Activated CD4-positive, alpha-beta T cell treated with anti-CD3 and anti-CD28 coated beads, Interleukin-2, Interleukin-4, amounts not matched to agents 100 ng/mL and 50 ng/mL, durations not matched to agents 16 hours and 8 hours (primary cell): ENCODE measurements at places on chromosomes 7 and 10.
A peak's percentile ranks its signal among the peaks of the same experiment; 100 is the strongest.

GRCh38 chr10:102285133-102285532, 39.8 kb downstream of the GBF1 start:
- peak; percentile 35 for DNase-seq

DNA sequence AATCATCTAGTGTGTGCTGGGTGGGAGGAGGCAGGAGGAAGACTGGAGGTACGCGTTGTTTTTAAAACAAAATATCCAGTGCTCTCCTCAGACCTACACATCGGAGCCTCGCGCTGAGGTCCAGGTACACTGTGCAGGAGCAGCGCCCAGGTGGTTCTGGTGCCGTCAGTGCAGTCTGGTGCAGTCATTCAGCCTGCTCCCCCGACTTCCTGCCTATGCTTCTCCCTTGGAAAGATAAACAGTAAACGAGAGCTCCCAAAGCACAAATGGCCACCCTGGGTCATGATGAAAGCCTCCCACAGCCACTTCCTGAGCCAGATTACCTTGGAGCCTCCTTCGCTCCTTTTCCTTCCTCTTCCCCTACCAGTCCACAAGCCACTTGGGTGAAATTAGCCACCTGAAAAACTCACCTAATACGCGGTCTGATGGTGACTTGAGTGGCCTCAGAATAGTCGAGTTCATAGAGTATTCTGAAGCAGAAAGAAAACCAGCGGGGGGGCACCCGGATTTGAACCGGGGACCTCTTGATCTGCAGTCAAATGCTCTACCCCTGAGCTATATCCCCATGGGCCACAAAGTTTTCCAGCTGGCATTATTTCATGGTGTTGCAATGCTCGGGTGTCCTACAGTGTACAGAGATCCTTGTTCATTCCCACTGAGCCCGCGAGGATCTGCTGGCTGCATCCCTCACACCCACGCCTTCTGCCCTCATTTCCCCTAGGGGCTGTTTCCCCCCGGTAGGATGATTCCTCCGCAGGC, 82.5 kb downstream of the ZNF467 start:
- DNase-seq, result peak; percentile 40

DNA sequence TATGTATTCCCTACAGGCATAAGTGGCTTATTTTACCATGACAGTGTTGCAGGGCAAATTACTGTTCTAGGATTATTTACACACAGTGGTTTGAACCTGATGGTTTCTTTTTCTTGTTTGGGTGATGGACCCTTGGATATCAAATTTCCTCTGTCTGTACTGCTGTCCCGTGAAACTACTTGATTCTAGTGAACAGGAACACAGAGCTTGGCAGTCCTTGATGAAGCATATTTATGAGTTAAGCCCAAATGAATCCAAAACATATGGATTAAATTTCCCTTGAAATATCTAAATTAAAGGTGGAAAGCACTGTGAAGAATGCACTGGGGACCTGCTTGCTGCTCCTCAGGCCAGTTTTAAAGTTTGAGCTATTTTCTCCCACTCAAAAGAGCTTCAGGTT, 635.3 kb downstream of the INHBA start:
- DNase-seq, result no peak

GRCh38 chr10:30834153-30834552, 197.5 kb downstream of the ZNF438 start:
- no peak for DNase-seq

DNA sequence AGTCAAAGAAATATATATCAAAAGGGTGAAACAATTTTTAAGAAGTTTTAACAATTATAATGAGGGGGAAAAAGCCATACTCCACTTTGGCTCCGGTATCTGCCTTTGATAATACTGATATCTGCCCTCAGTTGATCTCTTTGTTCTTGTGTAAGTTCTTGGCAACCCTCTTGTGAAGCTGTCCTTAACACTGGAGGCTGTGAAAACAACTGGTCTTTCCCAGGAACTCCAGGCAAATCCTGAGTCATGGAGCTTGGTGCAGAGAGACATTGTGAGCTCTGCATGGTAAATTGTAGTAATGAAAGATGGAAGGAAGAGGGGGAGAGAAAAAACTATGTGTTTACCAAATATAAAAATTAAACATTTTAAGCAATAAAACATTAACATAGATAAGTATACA, 11.9 kb upstream of the ERVW-1 start:
- DNase-seq, result no peak

DNA sequence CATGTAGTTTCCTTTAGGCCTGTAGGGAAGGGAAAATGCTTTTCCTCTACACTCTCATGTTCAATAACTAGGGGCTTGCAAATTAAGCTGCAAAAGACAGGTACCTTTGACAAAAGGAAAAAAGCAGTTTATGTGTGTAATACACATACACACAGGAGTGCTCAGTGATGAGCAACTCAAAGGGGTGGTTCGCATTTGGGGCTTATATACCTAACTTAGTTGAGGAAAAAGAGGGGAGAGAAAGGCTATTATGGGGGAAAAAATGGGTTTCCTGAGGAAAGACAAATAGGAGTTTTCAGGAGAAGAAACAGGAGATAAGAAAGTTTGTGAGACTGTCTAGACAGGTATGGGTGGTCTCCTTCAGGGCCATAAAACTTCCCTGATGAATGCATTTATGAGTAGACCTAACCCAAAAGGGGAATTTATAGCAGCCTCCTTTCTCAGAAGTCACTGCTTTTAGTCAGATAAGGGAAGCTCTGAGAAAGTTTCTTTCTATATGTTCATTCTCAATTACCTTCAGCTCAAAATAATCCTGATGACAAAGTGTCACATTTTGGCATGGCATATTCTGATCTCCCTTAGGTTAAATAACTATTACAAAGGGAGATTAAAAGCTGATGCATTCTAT, 55.2 kb upstream of the EZH2 start:
- DNase-seq, result peak; percentile 53

DNA sequence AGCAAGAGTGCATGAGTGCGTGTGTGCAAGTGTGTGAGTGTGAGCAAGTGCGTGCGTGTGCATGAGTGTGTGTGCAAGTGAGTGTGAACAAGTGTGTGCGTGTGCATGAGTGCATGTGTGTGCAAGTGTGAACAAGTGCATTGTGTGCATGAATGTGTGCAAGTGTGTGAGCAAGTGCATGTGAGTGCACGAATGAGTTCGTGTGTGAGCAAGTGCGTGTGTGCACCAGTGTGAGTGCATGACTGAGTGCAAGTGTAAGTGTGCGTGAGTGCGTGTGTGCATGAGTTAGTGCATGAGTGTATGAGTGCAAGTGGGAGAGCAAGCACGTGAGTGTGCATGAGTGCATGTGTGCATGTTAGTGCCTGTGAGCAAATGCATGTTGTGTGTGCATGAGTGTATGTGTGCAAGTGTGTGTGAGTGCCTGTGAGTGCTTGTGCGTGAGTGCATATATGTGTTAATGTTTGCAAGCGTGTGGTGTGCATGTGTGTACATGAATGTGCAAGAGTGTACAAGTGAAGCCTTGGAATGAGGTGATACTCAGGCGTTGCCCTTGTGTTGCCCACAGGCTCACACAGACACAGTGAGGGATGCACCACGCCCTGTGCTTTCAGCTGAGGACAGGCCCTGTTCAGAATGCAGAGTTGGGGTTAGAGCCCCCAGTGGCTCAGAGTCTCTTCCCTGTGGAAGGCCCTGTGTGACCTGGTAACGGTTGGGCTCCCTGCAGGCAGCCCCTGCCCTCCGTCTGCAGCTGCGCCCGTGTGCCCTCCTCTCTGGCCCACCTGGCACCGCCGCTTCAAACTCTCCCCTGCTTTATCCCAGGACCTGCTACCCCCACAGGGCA, 97.1 kb downstream of the NKX6-2 start:
- DNase-seq, result no peak

- DNase-seq, result no peak
These were observed 252.1 kb upstream of the KMT2E start for GRCh38 chr7:104761892-104762291.

- no peak for DNase-seq
These were observed 62.0 kb upstream of the EGFR start for GRCh38 chr7:54956865-54957264.

DNA sequence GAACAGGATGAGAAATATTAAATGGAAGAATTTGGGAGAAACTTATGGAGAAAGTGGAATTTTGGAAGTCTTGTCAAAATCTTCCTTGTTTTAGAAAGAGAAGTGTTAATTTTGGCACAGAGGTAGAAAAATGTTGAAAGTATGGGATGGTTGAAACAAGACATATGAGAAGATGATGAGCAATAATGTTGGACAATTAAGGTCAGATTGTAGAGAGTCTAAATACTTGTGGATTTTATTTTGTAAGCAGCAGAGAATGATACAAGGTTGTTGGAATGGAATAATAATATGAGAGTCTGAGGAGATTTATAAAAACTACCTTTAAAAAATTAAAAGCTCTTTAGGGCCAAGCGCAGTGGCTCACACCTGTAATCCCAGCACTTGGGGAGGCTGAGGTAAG, 34.6 kb downstream of the PHTF2 start:
- DNase-seq, result no peak

GRCh38 chr10:124300735-124301134, 118.0 kb downstream of the OAT start:
- no peak for DNase-seq

- peak; percentile 93 for DNase-seq
These were observed 228.2 kb downstream of the PTEN start for GRCh38 chr10:88091490-88092061.

DNA sequence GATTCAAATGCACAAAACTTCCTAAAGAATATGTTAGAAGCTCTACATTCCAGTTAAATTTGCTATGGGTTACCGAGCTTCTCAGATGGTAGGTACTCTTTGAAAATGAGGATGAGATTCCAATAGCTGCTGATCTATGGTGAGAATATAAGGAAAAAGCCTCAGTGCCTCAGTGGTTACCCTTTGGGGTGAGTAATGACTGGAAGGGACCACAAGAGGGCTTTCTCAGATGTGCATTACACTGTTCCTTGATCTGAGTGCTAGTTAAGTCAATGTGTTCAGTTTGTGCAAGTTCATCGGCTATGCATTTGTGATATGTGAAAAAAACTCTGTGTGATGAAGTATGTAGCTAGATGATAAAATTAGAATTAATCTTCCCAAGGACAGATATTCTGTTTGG, 3.5 kb downstream of the NRCAM start:
- DNase-seq, result peak; percentile 23

GRCh38 chr7:66758950-66759628, 18.6 kb downstream of the RABGEF1 start:
- DNase-seq, result peak; percentile 70

GRCh38 chr10:50395851-50396250, 144.5 kb upstream of the ASAH2 start:
- no peak for DNase-seq

GRCh38 chr10:80077869-80078447, 507 bp upstream of the TMEM254 start:
- DNase-seq, result no peak

DNA sequence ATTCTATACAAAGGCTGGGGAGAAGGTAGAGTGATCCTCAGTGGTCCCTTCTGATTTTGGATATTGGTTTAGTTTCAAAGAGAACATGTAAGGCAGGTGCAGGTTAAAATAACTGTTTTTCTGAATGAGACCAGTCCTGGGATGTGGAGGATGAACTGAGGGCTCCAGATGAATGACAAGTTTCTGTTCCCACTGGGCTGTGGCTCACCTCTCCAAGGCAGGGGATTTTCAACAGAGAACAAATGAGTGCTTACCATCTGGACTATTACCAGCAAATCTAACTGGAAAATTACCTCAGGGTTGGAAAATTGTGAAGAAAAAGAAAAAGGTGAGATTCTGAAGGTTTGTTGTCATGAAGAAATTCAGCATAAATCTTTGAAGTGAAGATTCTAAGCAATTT, 8.0 kb downstream of the LAMB4 start:
- no peak for DNase-seq

GRCh38 chr10:30494558-30494957, 60.6 kb downstream of the MAP3K8 start:
- DNase-seq, result no peak

DNA sequence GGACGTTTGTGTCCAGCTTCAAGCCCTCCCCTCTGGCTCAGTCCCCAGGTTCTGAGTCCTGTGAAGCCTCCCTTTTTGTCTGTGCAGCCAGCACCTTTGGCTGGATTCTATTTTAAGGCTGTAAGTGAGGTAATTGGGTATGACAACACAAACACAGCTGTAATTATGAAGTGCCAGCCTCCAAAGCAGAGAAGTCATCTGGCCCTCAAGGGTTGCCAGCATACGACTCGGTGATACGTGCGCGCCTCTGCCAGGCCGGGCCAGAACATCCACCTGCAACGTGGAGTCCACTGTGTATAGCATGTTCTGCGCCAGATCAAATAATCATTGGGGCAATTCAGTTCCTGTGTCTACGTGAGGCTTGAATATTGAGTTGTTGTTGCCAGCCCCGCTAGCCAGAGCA, 6.7 kb upstream of the FAM180A start:
- DNase-seq, result no peak

DNA sequence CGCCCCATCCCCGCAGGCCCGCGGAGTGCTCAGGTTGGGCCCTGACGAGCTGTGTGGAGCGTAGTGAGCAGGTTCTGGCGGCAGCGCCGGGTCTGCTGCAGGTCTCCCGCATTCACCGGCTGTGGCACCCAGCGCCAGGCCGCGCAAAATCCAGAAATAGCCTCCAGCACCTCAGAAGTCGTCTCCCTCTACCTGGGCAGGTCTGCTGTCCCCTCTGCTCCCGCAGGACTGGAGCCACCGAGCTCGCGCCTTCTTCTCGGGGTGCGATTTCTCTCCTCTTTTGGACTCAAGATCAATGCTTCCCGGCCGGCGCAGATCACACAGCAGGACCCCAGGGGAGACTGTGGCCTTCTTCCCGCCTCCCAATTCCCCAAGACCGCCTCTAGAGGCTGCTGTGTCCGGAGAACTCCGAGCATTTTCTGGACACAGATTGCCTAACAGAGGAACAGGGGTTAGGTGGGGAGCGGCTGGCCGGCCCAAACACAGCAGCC, 8.4 kb downstream of the TLX1 start:
- no peak for DNase-seq

DNA sequence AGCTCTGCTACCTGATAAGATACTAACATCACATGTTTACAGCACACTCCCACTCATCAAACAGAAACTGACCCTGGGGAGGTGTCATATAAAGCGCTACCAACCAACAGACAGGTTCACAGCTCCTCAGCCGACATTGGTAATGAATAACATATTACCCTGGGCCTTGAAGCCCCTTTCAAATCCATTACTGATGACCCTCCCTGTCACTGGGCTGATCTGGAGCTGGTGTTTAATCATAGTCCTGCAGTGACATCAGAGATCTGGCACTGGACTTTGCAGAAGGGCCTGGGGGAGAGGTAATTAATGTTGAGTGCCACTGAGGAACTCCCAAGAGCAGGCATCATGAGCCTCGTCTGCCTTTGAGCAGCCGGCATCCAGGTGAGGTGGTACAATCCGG, 306.5 kb upstream of the NFE2L3 start:
- DNase-seq, result no peak

DNA sequence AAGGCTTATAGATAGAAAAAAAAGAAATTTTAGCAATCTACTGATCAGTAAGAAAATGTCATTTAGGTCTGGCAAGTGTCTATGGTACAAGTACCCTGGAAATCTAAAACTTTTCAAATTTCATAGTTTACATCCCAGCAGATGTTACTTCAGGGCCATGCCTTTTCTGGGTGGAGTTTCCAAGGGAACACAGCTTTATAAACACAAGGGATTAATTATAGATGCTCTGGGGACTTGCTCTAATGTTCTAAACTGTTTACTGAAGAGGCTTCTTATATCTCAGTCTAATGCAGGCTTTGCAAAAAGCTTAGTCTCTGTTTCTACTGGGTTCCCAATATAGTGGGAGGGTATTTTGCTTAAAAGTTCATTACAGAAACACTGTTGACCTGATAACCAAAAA, 3.1 kb downstream of the CD36 start:
- no peak for DNase-seq

- peak; percentile 82 for DNase-seq
These were observed at the start of gene COPS6 for GRCh38 chr7:100088621-100089457. TSS of gene COPS6 (plus strand) at chr7:100088969. CDS start at chr7:100088991, 22 bp downstream.

GRCh38 chr7:1446620-1447032, 12.6 kb downstream of the MICALL2 start:
- DNase-seq, result no peak
